Upper lobe of right lung (tissue), 1 donor: ENCODE measurements at places on chromosomes 11 and 22. TPM values are rescaled to one million over a fixed set of nuclear protein-coding genes. Genes with fewer than 3 reads are reported as not detected.

DNA sequence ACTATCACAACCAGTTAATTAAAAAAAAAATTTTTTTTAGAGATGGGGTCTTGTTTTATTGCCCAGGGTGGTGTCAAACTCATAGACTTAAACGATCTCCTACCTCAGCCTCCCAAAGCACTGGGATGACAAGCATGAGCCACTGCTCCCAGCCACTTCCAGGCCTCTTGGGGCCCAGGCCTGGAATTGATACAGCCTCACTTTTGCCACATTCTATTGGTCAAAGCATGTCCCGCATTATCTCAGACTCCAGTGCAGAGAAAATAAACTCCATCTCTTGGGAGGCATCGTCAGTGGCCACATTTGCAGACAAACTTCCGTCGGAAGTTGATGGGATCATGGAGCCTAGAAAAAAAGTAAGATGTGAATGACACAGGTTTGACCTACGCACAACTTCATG lies 9.4 kb upstream of the RASD2 start:
- no peak for DNase-seq

GRCh38 chr11:72075109-72075508 lies 5.2 kb downstream of the NUMA1 start:
- DNase-seq: no peak

DNA sequence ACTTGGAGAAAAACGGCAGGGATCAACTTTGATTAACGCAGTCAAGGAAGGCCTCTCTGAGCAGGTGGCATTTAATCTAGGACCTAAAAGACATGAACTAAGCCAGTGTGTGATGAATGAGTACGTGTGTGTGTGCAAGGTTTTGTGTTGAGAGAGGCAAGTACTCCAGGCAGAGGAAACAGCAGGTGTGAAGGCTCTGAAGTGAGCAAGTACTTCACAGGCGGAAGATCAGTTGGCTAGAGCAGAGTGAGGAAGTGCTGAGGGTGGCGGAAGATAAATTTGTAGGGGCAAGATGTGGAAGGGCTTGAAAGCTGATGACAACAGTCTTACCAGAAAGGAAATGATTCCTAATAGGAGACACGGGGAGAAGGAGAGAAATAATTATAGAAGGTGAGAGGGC lies 6.8 kb downstream of the APIP start:
- no peak for DNase-seq

- DNase-seq: no peak
Measured at GRCh38 chr11:122803716-122804115, 34.6 kb upstream of the CRTAM start.

DNA sequence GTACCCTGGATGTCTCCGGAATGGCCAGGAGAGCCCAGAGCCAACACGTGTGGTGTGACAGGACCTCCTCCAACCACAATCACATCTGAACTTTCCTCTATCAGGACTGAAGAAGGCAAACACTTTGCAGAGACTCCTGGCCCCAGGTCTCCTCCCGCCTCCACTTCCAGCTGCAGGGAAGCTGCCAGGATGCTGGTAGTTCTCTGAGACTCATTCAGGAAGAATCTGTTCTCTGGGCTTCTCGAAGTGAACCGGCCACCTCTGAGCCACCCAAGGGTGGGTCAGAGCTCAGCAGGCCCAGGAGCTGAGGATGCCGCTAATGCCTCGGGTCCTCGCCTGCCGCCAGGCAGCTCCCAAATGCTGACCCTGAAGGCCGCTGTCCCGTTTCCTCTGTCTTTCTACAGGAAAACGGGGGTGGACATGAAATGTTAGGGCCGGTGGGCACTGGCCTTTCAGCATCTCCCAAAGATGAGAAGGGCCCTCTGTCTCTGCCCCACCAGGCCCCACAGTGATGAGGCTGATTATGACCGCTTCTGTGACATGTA lies 789.9 kb downstream of the BRD1 start:
- no peak for DNase-seq

CRACR2B gene
- total RNA-seq: 34.3 TPM

CSTF3 gene
- 17.9 TPM for total RNA-seq

SYT12 gene
- total RNA-seq: not detected
